Vagina (tissue), 2 donors: ENCODE measurements at places on chromosomes 13 and 19.

GRCh38 chr13:114072421-114072820, 60.0 kb downstream of the RASA3 start:
- DNase-seq: no peak

DNA sequence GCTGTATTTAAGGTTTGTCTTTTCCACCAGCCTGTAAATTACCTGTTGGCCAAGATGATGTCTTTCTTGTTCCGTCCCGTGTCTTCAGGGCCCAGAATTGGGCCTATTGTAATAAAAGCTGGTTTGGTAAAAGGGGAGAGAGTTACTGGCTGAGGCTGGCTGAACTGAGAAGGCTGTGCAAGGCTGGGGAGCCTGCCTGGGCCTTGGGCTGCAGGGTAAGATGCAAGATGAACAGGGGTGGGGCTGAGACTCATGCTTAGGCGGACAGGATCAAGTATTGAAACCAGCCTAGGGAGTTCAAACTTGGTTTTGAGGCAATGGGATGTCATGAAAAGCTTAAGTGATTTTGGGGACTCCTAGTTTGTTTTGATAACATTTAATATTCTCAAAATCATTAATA, 142.3 kb downstream of the PCCA start:
- no peak for DNase-seq

DNA sequence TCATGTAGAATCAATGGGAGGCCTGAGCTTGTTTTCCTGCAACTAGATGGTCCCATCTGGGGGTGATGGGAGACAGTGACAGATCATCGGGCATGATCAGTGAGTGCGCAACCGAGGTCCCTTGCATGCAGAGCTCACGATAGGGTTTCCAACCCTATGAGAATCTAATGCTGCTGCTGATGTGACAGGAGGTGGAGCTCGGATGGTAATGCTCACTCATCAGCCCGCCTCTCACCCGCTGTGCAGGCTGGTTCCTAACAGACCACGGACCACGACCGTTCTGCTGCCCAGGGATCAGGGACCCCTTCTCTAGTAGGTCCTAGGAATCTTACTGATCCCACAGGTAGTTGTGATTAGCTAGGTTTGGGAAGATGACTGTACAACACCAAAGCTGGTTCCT, 23.5 kb upstream of the GARRE1 start:
- DNase-seq: no peak

DNA sequence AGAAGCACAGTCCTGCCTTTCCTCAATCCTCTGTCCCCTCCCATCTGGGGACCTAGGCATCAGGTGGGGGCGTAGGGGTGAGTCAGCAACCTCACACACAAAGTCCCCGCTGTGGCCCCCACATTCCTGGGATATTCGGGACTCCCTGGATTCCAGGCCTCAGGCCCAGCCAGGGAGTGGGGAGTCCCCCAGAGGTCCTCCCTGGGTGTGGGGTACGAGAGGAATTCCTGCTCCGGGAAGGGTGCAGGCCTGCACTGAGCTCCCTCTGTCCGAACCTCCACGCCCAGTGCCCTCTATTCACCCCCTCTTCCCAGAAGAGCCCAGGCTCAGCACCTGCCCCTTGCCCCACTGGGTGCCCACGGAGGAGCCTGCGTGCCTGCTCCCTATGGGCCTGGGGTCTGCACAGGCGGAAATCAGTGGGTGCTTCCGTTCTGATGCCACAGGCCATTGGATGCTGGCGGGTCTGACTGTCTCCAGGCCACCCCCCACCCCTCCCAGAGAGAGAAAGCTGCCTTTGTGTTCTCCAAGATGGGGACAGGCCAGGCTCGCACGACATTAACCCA, 3.4 kb downstream of the CADM4 start:
- DNase-seq: no peak

GRCh38 chr13:91001371-91001770, 346.1 kb upstream of the MIR17HG start:
- DNase-seq: no peak

DNA sequence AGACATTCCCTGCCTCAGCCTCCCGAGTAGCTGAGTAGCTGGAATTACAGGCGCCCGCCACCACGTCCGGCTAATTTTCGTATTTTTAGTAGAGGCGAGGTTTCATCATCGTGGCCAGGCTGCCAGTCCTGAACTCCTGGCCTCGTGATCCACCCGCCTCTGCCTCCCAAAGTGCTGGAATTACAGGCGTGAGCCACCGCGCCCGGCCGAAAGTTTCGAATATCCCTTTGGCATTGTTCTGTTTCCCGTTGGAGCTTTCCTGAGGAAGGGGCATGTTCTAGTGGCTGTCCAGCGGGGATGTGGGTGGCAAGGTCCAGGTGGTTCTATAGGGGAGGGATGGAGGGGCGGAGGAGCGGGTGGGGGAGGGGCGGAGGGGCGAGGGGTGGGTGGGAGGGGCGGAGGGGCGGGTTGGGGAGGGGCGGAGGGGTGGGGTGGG, 2.1 kb upstream of the BSG start:
- no peak for DNase-seq

DNA sequence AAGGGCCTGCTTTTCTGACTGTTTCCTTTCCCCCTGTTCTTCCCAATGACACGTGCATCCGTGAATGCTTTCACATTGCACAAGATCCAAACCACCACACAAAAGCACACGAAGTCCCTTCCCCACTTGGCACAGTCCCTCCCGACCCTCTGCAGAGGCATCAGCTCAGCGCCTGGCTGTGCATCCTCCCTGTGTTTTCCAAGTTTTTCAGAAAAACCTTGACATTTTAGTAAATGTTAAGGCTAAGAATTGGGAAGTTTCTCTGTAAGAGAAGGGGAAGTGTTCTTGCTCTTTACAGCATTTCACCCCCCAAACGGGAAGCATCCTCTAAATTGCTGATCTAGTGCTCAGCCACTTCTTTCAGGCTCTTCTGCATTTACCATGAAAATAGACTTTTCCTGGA, 94.5 kb upstream of the TM9SF2 start:
- no peak for DNase-seq

GRCh38 chr13:60974296-60974695, 441.4 kb downstream of the PCDH20 start:
- DNase-seq: no peak

- DNase-seq: no peak
Measured at GRCh38 chr13:77751513-77752456, 54.3 kb downstream of the SLAIN1 start.

DNA sequence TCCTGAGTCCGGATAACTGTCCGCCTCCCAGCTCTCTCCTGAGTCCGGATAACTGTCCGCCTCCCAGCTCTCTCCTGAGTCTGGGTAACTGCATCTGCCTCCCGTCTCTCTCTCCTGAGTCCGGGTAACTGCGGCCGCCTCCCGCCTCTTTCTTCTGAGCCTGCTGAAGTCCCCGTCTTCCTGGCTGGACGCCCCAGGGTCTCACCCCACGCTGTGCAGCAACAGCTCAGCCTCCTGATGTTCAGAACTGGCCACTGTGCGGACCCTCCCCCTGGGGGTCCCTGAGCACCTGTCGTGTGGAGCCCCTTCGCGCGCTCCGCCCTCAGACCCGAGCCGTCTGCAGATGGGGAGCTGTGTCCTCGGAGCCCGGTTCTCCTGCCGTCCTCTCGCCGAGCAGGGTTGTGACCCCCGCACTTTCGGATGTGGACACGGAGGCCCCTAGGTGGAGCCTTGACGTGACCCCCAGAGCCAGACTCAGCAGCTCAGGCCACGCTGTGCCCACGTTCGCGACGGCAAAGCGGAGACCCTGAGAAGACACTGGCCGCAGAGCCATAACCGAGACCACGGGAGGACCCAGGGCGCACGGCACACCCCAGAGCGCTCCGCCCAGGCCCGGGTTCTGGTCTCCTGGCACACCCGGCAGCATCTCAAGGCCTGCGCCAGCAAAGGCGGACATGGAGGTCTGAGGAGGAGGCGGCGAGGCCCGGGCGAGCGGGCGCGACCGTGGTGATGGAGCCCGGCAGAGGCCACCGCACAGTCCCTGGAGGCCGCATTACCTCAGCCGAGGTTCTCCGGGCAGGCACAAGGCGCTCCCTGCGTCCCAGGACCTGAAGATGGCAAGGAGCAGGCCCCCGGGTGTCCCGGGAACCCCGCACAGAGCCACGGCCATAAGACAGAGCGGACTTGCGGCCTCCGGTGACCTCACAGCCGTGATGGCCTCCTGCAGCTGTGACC, 15.9 kb downstream of the SBNO2 start:
- no peak for DNase-seq

GRCh38 chr13:23871616-23872220, 17.5 kb downstream of the MIPEP start:
- DNase-seq: no peak

DNA sequence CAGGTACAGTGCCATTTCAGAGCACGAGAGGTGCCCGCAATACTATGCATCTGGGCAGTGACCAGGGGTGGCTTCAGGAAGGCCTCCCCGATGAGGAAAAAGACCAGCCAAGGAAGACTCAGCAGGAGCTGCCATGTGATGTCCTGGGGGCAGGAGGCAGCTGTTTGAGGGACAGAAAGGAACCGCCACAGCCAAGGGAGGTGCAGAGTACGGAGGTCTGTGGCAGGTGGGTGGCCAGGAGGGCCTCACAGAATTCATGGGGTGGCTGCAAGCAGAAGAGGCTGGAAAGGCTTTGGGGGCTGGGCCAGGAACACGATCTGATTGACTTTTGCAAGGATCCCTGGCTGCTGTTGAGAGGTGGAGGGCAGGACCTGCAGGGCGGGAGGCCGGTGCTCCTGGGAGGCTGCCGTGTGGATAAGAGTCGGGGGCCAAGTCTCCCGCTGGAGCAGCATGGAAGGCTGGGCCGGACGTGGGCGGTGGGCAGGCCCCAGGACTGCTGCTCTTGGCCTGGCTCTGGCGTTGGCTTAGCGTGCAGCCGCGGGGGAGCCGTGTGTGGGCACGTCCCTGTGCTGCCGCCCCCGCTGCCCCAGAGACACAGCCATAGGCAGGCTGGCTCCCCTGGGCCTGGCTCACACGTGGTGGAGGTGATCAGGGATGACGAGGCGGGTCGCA, 29.1 kb downstream of the CEBPA start:
- no peak for DNase-seq

GRCh38 chr13:99865420-99865930, 106.1 kb downstream of the ZIC5 start:
- no peak for DNase-seq

DNA sequence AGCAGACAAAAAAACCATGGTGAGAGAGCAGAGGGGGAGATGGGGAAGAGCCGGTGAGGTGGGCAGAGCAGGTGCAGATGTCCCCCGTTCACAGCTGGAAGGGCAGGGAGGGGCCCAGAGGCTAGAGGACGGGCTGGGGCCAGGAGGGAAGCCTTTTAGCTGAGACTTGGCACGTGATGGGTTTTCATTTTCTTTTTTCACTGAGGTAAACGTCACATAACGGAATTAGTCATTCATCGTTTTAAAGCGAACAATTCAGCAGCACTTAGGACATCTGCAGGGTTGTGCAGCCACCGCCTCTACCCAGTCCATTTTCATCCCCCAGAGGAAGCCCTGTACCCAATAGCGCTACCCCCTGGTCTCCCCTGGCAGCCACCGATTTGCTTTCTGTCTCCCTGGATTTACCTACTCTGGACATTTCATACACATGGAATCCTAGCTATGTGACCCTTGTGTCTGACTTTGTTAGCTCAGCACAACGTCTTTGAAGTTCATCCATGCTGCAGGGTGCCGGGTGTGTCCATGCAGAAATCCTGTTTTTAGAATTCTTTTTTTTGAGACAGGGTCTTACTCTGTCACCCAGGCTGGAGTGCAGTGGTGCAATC, 16.0 kb upstream of the EMC10 start:
- no peak for DNase-seq

- no peak for DNase-seq
Measured at GRCh38 chr13:36175621-36176020, 38.7 kb downstream of the SOHLH2 start.

DNA sequence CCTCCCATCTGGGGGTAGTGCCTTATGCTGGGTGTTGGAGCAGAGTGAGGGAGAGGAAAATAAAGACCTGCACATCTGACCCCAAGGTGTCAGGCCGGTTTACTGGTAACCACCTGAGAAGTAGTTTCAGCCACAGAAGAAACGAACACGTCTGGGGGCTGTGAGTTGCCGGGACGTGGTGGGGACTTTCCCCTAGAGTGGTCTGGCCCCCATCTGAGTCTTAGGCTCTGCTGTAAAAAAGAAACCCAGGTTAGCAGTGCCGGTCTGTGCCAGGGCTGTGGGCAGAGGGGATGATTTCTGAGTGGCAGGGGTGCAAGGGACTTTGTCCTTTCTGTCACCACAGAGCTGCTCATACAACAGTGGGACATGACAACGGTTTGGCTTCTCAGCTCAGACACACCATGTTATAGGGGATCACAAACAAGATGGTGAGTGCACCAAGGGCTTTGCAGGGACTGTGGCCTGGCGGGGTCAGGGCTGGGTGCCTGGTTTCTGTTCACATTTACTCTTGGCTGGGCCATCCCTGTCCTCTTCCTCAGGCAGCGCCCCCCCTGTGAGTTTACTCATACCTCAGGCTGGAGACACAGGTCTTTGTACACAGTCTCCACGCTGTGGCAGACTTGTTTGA, 9.0 kb downstream of the GCDH start:
- DNase-seq: no peak

- DNase-seq: no peak
Measured at GRCh38 chr13:29143847-29144246, 323.7 kb downstream of the MTUS2 start.

GRCh38 chr19:31784671-31785101, 435.4 kb upstream of the TSHZ3 start:
- peak; percentile 81 for DNase-seq
